CD4-positive, alpha-beta memory T cell (primary cell): ENCODE measurements at places on chromosomes 12 and 14. TPM values are rescaled to one million over a fixed set of nuclear protein-coding genes. Genes with fewer than 3 reads are reported as not detected.

GRCh38 chr12:95790917-95791849, 619 bp upstream of the NTN4 start:
- DNase-seq, result peak; percentile 67

DNA sequence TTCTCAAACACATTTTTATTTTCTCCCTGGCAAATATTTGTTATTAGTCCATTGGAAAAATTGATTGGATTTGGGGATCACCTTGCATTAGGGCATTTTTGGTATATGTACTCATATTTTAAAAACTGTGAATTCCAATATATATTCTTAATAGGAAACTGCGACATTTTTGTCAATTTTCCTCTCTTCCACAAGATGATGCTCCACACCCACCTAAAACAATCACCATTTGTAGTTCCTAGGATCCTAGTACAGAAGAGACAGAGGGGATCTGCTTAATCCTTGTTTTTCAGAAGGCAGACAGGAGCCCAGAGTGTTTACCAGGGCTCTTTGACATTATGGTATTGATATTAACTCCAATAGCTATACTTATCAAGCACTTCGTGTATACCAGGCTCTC, 22.8 kb upstream of the OASL start:
- DNase-seq, result no peak

DNA sequence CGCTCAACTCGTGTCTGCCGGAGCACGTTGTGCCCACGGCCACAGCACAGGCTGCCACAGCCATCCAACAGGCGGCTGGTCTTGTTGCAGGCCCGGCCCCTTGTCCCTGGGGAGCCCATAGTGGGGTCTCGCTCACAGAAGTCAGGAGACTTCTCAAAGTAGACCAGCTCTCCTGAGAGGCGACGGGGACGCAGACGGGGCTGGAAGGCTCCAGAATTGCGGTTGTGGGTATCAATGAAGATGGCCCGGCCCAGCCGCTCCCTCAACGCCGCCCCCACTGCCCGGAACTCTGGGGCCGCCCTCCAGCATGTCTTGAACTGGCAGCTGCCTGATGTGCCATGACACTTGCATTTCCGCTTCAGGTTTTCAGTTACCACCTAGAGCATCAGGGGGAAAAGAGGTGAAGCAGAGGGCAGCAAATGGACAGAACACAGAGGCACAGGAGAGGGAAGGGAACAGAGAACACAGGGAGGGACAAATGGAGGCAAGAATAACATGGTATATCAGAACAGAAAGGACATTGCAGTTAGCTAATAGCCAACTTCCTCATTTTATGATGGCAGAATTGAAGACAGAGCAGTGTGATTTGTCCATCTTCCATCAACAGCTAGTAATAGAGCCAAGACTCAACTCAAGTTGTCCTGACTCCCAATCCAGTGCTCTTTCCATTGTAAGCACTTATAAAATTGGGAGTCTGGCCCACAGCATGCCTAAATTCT, 5.2 kb downstream of the WNT10B start:
- DNase-seq, result no peak

The STX2 gene
- 12.1 TPM for polyA plus RNA-seq

DNA sequence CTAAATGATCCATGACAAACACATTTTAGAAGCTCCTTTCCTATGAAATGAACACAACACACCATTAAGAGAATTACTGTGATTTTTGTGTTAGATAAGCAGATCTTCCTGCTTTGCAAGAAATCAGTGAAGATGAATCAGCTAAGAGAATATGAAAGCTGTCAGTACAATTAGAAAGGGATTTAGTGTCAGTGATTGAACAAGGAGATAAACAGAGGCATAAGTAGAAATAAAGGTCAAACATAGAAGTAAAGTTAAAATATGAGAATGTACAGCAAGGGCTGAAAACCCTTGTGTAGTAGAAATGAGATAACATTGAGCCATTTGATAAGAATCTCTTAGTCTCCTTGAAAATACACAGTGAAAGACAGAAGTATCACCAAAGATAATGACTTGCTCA, 21.4 kb upstream of the SLC16A7 start:
- no peak for DNase-seq

The GPHB5 gene
- polyA plus RNA-seq, result not detected

DNA sequence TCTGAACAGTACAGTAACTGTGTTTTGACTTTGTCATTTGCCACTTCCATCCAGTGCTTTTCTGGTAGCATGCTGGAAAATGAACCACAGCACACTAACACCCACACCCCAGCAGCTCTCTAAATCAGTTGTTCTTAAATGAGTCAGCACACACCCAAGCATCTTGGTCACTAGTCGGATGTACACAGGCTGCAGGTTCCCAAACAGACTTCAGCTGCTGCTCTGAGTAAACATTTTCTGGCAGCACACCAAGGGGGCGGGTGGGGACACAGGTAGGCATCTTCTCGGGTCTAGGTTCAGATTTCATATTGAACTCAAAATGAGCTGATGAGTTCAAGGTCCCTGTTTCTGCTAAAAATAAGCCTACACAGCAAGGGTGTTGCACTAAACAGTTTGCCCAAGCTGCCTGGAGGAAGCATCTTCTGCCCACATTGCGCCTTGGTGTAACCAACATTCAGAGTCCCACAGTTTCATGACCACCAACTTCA, 39.8 kb downstream of the IFNG start:
- peak; percentile 60 for DNase-seq

The POU6F1 gene
- 8.5 TPM for polyA plus RNA-seq

- no peak for DNase-seq
Observed at GRCh38 chr12:132279184-132279889, 50.1 kb downstream of the GALNT9 start.

The PLXNC1 gene
- 8.3 TPM for polyA plus RNA-seq

The TESPA1 gene
- 105 TPM for polyA plus RNA-seq

- DNase-seq, result no peak
Observed at GRCh38 chr12:124474709-124475108, 92.7 kb downstream of the NCOR2 start.

DNA sequence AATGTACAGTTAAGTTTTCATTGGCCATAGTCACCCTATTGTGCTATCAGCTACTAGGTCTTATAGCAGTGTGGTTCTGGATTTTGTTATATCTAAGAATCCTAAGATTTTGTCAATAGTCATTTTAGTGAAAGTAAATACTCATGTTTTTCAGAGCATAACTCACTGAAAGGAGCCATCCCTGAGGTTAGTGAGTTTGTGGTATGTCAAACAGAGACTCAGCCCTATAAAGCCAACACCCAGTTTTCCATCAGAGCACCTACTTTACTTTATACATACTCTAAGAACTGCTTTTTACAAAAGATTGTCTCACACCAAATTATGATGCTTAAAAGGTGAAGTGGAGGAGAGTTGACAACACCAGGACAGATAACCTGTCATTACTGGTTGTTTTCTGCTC, 686.3 kb upstream of the LRFN5 start:
- DNase-seq, result no peak

- DNase-seq, result no peak
Observed at GRCh38 chr12:72574138-72574537, 302.0 kb downstream of the TRHDE start.

DNA sequence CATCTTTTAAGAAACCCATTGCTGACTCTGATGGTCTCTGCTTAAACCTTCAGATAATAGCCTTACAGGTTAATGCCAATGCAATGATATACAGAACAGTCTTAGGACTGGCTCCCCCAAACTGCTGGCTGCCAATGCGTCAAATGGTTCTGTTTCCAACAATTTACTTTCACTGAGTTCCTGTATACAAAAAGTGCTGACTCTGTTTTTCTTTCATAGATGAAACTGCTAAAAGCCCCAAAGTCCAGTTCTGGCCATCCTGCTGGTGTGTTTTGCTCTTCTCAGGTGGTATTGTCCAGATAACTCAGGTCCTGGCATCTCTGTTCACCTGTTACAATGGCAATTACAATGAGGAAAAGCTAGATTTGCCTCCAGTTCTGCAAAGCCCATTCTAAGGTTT, 326.9 kb downstream of the GRIN2B start:
- no peak for DNase-seq

The ADAM20 gene
- polyA plus RNA-seq, result not detected
